ENCODE measurements at places on chromosomes 6 and 20.
A peak's percentile ranks its signal among the peaks of the same experiment; 100 is the strongest.

GRCh38 chr20:53330601-53331140, 263.0 kb downstream of the ZNF217 start:
- no peak for DNase-seq

DNA sequence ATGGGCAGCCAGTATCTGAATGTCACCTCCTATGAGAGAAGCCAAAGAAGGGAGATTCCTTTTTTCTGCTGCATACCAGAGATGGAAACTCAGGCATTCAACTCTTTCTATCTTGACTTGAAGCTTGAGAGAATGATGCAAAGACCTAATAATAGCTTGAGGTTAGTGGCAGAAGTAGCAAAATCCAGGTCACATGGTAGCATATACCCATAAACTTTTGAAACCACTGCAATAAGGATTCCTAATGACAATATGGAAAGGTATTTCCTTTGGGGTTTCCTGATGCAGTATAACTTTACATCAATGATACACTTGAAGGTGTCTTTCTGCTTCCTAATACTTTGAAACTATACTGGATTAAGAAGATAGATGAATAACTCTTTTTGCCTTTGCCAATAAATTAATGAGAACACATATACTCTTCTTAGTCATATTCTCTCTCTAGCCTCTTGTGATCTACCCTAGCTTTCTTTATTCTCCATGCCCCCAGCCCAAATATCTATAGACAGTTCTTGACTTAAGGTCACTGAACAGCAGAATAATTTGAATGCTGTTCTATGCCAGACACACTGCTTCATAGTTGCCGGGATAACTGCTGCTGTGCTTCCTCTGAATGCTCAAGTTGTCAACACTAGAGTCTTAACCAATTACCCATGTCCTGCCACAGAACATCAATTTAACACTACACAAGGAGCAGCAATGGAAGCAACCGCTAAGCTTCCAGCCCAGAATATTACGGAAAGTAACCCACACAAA, 155.5 kb upstream of the SIM1 start:
- peak; percentile 61 for DNase-seq

GRCh38 chr6:155309150-155309549, 5.1 kb downstream of the TFB1M start:
- no peak for DNase-seq

GRCh38 chr6:75438013-75438431, 55.6 kb downstream of the FILIP1 start:
- no peak for DNase-seq

GRCh38 chr20:1150218-1150617, 31.8 kb downstream of the PSMF1 start:
- DNase-seq, result no peak

GRCh38 chr6:170542031-170542719, 10.9 kb downstream of the PSMB1 start:
- DNase-seq, result no peak

GRCh38 chr6:157169656-157170055, 153.7 kb downstream of the TMEM242 start:
- no peak for DNase-seq
